ENCODE measurements at places on chromosomes 1 and 21.

- DNase-seq: no peak
These were observed 426.1 kb downstream of the PLPP3 start for GRCh38 chr1:56153276-56153675.

DNA sequence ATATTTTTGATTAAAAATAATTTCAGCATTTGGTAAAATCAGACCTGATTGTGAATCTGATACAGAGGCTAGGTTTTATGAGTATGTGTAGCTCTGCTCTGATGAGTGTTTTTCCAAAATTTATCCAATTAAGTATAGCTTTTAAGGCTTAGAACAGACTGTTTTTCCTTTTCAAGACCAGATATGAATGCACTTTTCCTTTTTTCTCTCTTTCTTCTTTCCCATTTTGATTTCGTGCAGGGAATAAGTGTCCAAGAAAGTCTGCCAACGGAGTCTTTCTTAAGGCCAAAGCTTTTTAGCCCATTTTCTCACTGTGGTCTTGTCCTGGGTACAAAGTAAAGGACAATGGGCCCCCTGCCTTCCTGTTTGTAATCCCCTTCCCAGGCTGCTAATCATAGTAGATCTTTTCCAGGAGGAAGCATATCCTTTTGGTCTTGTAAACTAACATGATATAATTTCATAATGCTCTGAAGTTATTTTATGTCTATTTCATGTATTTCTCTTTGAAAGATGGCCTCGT, 2.9 kb downstream of the KIF1B start:
- peak; percentile 19 for DNase-seq

GRCh38 chr21:33834801-33835500, 80.7 kb downstream of the ATP5PO start:
- DNase-seq: no peak

GRCh38 chr1:240487493-240487892, 124.5 kb downstream of the GREM2 start:
- DNase-seq: no peak

GRCh38 chr1:54442185-54442584, 36.0 kb upstream of the SSBP3 start:
- DNase-seq: no peak

DNA sequence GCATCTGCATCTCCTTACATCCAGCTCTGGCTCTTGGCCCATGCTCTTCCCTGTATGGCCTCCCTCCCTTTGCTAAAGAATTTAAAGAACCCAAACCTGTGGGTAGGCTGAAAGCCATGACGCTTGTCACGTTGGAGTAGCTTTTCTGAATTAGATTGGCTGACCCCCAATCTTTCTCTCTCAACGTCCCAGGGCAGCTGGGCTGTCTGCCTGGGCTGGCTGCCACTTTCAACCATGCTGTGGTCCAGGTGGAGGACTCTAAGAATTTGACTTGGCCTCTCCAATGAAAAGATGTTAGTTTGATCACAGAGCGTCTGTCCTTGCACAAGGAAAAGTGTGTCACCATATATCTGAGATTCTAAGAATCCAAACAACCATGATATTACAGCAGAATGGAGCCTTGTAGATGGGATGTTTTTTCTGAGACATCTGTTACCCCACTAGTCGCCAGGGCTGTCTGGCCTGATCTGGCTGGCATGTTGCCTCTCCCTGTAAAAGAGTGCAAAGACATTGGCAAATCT, 6.5 kb upstream of the IGSF3 start:
- peak; percentile 24 for DNase-seq

DNA sequence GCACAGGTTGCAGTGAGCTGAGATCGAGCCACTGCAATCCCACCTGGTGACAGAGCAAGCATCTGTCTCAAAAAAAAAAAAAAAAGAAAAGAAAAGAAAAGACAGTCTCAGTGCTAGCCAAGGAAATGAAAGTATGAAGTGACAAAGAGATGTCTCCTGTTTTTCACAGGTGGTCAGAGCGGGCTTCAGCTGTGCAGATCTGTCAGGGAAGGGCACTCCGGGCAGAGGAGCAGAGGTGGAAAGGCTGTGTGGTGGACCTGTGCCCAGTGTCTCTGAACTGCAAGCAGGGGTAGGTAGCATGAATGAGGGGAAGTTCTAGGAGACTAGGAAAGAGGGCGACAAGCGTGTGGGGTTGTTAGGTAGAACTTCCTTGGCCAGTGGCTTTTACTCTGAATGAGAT, 67.5 kb downstream of the CD247 start:
- DNase-seq: no peak

DNA sequence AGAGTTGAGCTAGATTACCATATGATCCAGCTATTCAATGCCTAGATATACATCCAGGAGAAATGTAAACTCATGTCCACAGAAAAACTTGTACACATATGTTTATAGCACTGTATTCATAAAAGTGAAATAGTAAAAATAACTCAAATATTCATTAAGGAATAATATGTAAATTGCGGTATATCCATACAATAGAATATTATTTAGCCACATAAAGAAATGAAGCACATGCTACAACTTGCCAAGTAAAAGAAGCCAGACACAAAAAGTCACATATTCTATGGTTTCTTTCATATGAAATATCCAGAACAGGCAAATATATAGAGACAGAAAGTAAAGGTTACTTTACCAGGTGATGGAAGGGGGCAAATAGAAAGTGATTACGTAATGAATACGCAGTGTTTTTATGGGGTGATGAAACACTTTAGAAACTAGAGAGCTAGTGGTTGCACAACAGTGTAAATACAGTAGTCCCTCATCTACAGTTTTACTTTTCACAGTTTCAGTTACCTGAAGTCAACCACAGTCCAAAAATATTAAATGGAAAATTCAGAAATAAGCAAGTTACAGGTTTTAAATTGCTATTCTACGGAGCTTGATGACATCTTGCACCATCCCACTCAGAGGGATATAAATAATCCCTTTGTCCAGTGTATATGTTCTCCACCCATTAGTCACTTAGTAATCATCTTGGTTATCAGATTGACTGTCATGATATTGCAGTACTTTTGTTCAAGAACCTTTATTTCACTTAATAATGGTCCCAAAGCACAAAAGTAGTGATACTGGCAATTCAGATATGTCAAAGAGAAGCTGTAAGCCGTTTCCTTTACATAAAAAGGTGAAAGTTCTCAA, 62.3 kb downstream of the ZNF644 start:
- DNase-seq: peak; percentile 50

DNA sequence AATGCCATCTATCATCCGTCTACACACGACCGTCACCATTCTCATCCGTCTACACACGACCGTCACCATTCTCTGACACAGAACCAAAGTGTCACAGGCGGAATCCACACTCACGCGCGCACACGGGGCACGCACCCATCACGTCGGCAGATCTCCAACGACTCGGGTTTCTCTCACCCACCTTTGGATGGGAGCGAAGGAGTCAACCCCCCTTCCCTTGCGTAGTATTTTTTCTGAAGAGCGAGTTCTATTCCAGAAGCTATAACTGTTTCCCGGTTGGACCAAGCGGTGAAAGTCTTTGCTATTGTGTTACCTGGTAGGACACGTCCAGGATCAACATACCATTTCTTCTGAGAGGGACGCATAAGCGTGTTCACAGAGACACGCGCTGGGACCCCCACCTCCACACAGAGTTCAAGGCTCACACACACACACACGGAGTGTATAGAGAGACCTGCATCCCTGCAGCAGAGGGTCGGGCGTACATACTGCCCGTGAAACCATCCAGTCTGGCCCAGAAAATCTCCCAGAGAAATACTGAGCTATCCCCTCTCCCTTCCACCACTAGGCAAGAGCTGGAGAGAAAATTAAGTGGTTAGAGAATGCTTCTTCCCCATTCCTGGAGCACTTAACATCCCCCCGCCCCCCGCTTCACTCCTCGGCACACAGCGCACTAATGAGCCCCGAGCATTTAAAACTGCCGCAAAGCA, 741 bp downstream of the DUSP10 start:
- peak; percentile 69 for DNase-seq

DNA sequence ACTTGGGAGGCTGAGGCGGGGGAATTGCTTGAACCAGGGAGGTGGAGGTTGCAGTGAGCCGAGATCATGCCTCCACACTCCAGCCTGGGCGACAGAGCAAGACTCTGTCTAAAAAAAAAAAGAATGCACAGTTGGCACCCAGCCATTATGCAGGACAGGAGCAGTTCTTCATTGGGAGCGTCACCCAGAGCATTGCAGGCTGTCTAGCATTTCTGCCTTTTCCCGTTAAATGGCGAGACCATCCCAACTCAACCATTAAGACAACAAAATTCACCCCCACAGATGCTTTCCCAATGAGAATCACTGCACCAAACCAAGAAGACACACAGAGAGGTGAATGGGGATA, 105.8 kb downstream of the EDEM3 start:
- no peak for DNase-seq

GRCh38 chr1:26694638-26695355, 1.0 kb upstream of the ARID1A start:
- DNase-seq: no peak

- no peak for DNase-seq
These were observed 15.1 kb downstream of the ERRFI1 start for GRCh38 chr1:8011016-8011415.

Measured in GM23248 (cell line).